CD4-positive, alpha-beta T cell treated with Interferon gamma for 1 hour (primary cell): ENCODE measurements at places on chromosomes 11 and 22.

DNA sequence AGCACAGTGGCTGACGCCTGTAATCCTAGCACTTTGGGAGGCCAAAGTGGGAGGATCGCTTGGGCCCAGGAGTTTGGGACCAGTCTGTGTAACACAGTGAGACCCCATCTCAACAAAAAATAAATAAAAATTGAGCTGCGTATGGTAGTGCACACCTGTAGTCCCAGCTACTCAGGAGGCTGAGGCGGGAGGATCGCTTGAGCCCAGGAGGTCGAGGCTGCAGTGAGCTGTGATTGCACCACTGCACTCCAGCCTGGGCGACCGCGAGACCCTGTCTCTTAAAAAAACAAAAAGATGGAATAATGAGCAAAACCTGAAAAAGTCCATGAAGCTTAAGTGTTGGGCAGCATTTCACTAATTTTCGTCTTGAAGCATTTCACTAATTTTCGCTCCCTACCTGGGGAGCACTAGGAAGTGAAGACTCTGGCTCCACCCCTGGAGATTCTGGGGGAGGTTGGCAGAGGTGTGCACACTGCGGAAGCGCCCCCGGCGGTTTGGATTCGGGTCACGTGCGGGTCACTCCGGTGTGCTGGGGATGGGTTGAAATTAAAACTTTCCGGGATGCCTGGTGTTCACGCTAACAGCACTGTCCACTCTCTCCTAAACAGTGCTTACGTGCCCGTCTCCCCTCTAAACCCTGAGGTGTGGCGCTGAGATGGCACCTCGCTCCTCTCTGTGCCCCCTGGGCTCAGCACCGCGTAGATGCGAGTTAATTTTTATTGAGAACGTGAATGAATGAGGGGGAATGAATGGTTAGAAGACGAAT lies 906 bp upstream of the NAA40 start:
- no peak for DNase-seq

- DNase-seq = no peak
Observed at GRCh38 chr11:32139896-32140520, 49.1 kb downstream of the RCN1 start.

- DNase-seq = no peak
Observed at GRCh38 chr22:25536589-25536988, 27.9 kb upstream of the GRK3 start.

- no peak for DNase-seq
Observed at GRCh38 chr11:123373754-123374621, 56.1 kb upstream of the GRAMD1B start.

- no peak for DNase-seq
Observed at GRCh38 chr22:20647586-20648305, 126.2 kb upstream of the SERPIND1 start.

- no peak for DNase-seq
Observed at GRCh38 chr11:118143661-118144185, 8.9 kb downstream of the SCN4B start.
